ENCODE measurements at places on chromosomes 7 and 10. TPM values are rescaled to one million over a fixed set of nuclear protein-coding genes. Genes with fewer than 3 reads are reported as not detected.
A peak's percentile ranks its signal among the peaks of the same experiment; 100 is the strongest.

IRF5 gene
- 21.7 TPM for total RNA-seq

GRCh38 chr7:137329411-137329810 lies 14.1 kb downstream of the PTN start:
- no peak for DNase-seq

DNA sequence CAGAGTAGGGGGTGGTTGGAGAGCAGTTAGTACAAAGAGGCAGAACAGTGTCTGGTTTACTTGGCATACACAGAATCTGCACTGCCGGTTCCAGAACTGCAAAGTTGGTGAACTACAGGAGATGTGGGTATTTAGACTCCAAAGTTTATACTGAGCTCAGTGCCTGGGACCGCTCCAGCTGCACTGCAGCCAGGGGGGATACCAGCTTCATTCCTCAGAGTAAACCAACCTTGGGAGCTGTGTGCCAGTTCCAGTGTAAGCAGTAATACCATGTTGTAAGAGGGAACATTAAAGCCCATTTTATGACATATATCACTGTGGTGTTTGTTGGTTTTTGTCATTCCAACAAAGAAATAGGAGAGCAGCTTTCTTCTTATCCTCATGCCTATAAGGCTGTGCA lies 23.4 kb downstream of the LOXL4 start:
- no peak for DNase-seq

NPC1L1 gene
- total RNA-seq, result 0.07 TPM

FHIP2A gene
- total RNA-seq, result 21.4 TPM

DNA sequence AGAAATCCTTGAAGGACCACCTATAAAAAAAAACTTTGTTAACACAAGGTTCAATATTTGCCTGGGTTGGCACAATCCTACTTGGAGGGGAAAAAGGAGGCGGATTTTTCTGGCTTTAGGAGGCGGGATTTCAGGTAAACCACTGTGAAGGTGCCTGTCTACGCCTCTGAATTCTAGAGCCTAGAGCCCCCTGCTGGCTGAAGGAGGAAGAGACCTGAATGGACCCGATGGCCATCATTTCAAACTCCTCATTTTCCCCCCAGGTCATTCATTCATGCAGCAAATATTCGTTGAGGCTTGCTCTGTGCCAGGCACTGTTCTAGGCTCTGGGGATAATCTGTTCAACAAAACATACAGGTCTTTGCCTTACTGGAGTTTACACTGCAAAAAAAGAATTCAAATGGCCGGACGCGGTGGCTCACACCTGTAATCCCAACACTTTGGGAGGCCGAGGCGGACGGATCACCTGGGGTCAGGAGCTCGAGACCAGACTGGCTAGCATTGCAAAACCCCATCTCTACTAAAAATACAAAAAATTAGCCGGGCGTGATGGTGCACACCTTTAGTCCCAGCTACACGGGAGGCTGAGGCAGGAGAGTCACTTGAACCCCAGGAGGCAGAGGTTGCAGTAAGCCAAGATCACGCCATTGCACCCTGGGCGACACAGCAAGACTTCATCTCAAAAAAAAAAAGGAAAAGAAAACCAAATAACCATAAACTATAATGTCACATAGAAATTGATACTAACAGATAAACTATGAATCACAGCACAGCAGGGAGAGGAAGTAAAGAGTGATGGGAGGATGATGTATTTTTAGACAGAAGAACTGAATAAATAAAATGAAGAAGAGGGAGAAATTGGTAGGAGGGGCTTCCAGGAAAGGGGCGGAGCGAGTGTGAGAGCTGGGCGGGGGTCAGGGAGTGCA lies 90.1 kb upstream of the NFE2L3 start:
- DNase-seq, result peak; percentile 82

GRCh38 chr10:5708356-5708755 lies 23.7 kb downstream of the TASOR2 start:
- DNase-seq, result no peak
